NCI-H446 treated with DMSO at 0.1 percent for 48 hours (cell line): ENCODE measurements at places on chromosomes 7 and 10.

DNA sequence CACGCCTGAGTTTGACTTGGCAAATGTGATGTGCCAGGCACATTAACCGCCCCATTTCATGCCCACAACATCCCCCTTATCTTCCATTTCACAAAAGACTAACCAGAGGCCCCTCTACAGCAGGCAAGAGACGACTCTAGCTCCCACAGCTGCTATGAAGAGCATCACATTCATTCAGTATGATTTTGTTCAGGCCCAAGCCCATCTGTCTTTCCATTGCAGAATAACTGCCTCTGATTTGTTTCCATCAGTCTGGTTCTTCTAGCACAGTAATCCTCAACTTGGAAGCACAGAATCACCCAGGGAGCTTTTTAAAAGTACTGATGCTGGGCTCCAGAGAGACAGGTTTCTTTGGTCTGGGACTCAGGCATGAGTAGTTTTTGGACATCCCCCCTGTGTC, 169.7 kb downstream of the NEURL1 start:
- DNase-seq = peak; percentile 8

DNA sequence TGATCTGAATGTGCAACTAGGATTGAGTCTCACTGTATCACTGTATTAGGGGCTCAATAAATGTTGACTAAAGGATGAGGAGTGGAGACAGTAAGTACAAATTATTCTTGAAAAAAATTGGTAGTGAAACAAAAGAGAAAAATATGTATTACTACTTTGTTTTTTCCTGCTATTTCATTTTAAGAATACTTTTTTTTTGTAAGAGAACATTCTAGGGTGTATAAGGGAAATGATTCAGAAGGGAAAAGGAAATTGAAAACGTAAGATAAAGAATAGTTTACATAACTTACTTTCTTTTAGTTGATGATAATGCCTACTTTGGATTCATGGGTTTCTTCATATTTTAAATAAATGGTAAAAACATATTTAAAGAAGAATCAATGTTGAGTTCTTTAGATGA, 9.6 kb downstream of the CAPZA2 start:
- DNase-seq = no peak

DNA sequence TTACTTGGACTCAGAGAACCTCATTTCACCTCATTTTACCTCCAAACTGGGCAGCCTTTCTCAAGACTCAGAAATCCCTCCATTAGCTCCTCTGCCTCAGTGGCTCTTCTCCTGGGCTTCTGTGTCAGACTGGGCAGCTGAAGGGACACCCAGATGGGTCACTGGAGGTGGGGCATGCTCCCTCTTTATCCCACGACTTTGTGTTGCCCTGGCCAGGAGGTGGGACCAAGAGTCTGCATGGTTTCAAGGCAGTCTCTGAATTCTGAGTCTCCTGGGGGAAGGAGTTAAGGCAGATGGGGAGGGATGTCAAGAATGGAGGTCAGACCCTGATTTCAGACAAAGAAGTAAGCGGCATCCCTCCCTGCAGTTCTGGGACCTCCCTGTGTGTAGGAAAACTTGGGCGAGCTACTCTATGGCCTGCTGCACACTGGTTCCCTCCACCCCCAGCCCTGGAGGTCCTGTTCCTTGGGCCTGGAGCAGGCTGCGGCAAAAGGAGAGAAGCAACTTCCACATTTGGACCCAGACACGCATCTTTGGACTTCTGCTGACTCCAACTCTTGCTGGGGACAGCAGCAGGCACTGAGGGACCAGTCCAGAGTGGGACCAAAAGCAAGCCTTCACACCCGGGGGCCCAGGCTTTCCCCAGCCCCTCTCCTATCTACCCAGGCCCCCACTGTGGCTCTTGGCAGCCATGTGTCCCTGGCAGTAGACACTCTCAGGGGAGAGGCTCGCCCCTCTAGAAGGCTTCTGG, 10.8 kb downstream of the POLL start:
- no peak for DNase-seq

GRCh38 chr10:47189802-47190201, 110.2 kb upstream of the GDF10 start:
- no peak for DNase-seq

GRCh38 chr10:110802551-110803238, 69.0 kb upstream of the PDCD4 start:
- DNase-seq = peak; percentile 74

- no peak for DNase-seq
Measured at GRCh38 chr10:17059197-17059688, 70.4 kb downstream of the CUBN start.

DNA sequence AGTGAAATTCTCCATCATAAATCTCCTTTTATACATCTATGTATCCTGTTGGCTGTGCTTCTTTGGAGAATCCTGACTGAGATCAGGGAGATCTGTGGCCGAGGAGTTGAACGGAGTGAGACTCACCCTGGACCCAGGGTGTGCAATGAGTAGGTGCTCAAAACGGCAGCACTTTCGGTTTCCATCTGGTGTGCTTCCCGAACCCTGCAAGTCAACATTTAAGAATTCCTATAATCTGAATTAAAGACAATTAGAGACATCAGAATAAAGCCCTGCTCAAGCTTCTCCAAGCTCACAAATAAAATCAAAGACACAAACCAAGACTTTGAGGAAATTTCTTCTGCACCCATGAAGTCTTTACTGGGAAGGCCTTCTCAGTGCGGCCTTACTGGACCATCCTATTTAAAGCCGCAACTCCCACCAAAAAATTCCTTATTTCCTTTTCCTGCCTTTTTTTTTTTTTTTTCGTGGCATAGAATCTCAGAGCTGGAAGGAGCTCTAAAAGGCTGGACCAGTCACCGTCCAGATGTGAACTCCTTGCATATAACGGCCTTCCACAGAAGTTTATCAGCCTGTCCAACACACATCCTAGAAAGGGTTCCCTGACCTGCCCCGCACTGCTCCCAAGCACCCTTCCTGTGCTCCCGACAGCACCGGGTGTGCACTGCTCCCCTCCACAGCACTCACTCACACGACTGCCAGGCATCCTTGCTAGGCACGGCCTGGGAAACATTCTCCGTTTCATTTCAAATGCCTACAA, 29.7 kb downstream of the GNA12 start:
- no peak for DNase-seq

- no peak for DNase-seq
Measured at GRCh38 chr7:19991936-19992335, 218.5 kb upstream of the TMEM196 start.

DNA sequence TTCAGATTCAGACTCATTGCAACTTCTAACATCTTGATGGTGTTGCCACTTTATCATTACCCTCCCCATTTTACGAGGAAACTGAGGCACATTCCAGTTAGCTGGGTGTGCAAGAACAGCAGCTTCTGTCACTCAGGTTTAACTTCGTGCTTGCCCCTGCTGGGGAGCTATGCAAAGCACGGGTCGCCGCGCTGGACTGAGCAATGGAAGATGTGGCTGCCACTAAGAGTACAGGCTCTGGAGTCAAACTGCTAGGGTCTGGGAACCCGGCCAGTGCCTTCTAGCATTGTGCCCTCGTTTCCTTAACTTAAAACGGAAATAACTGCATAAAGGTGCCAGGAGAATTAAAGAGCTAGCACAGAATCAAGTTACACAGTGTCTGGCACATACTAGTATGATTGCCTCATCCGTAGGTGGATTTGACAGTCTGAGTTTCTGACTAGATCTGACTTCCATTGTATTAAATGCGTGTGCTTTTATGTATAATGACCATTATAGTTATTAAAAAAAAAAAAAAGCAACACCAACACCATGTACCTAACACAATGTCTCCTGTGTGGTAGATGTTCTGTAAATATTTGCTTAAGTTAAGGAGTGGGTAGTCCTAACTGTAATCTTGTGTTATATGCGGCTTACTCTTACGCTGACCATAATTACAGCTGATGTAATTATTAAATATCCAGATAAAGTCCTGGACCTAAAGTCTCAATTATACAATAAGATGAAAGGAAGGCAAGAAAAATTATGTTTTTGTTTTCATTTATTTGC, 842 bp downstream of the ZNF22 start:
- peak; percentile 22 for DNase-seq

GRCh38 chr10:101535949-101536348, 52.1 kb downstream of the POLL start:
- no peak for DNase-seq

GRCh38 chr10:110671788-110672579, 27.8 kb downstream of the RBM20 start:
- DNase-seq = no peak

DNA sequence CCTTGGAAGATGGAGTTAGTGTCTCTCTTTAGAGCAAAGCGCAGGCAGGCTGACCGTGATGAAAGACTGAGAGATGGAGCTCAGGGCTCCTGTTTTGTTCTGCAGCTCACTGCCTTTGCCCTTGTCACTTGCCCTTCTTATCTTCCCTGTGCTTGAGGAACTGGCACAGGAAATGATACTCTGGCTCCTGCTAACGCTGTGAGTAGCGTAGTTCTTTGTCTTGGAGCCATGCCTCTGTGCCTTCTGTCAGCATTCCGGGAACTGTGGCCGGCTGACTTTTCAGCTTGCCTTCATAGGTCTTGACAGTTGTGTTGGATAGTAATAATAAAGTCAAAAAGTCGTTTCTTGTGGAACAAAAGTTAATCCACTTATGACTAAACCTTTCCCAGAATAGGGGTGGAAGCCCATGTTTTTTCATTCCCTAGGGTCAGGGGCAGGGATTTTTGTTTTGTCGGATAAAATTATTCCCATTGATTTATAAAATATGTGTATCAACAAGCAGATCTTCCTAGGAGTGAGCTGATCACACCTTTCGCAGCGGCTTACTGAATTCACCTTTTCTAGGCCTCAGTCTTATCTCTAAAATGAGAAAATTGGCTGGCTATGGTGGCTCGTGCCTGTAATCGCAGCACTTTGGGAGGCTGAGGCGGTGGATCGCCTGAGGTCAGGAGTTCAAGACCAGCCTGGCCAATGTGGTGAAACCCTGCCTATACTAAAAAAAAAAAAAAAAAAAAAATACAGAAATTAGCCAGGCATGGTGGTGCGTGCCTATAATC, 16.6 kb upstream of the TMEM236 start:
- peak; percentile 61 for DNase-seq

- no peak for DNase-seq
Measured at GRCh38 chr10:79053481-79054202, 15.1 kb upstream of the ZMIZ1 start.

DNA sequence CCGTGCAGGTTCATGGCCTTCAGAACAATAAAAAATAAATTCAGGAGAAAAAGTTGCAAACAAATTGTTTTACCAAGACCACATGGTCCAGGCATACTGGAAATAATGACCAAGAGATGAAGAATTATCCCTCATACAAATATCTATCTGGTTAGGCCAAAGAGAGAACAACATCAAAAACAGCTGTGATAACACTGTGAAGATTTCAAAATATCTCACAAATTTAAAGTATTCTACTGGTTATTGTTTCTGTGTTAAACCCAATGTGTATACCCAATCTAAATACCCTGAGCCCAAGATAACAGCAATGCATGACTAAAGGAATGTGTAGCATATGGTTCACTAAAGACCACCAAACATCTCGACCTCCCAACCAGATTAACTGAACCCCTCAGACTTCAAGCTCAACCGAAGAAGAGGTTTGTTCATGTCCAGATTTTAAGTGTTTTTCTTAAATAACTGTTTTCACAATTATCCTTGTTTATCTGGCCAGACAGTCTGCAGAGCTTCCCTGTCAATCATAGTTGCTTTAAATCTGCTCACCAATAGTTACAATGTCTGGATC, 10.9 kb downstream of the OR9A2 start:
- no peak for DNase-seq

- no peak for DNase-seq
Measured at GRCh38 chr10:48737886-48738285, 53.2 kb downstream of the WDFY4 start.

- DNase-seq = no peak
Measured at GRCh38 chr7:82745820-82746219, 302.2 kb upstream of the CACNA2D1 start.

DNA sequence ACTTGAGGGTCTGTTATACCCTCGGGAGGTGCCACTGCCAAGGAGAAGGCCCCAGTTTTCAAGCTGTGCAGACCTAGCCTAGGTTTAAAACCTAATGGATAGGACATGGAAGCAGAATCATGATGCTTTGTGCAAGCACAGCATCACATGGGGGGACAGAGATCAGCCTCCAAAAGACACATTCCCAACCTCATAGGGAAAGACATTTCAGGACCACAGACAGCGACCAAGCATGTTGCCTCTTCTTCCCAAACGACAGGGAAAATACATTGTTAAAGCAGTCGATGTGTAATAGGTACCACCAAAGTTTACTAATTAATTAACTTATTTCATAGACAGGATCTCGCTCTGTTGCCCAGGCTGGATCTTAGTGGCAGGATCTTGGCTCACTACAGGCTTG, 573.9 kb downstream of the TCERG1L start:
- DNase-seq = no peak

GRCh38 chr7:81478664-81479063, 291.2 kb downstream of the HGF start:
- no peak for DNase-seq

DNA sequence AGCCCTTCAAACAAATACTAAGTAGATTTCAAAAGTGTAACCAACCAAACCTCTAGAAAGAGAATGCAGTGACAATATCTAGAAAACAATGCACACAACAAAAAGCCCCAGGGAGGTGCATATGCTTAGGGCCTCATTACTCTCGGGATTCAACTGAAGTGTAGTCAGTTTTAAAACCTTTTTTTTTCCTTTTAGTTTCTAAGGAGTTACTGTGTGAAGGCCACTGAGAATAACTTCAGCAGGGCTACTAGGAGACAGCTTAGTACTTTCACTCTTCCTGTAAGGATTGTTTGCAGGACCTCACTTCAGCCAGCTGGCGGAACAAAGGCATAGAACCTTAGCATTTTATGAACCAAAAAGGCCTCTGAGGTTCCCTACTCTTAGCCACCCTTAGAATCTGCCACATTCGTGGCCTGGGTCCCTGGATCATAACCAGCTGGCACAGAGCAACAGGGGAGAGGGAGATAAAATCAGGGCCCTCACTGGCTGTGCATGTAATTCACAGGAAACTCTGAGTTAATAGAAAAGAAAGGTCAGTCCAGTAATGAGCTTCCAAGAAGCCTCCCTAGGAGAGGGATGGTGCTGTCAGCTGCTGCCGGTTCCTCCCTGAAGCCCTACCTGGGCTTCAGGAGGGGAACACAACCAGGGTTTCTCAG, 3.6 kb downstream of the VOPP1 start:
- no peak for DNase-seq

- no peak for DNase-seq
Measured at GRCh38 chr7:118245267-118246040, 20.9 kb downstream of the ANKRD7 start.

DNA sequence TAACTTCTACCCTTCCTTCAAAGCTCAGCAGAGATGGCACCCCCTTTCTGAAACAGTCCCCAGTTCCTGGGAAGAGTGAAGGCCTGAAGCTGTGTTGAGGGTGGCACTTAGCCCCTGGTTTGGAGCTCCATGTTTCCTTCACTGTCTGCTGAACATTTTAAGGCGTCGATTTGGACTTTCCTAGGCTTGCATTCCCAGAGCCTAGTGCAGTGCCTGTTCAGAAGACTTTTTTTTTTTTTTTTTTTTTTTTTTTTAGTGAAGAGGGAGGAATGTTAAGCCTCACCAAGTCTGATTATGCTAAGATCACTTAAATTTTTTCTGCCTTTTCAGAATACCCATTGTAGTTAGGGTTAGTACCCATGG, 97.0 kb downstream of the PFKFB3 start:
- no peak for DNase-seq

- no peak for DNase-seq
Measured at GRCh38 chr7:152340161-152340560, 95.6 kb downstream of the KMT2C start.

- no peak for DNase-seq
Measured at GRCh38 chr10:80504158-80504811, 33.4 kb upstream of the SH2D4B start.

- DNase-seq = no peak
Measured at GRCh38 chr10:117217196-117217761, 20.0 kb downstream of the KCNK18 start.
